ENCODE measurements at places on chromosomes 1 and 21.

DNA sequence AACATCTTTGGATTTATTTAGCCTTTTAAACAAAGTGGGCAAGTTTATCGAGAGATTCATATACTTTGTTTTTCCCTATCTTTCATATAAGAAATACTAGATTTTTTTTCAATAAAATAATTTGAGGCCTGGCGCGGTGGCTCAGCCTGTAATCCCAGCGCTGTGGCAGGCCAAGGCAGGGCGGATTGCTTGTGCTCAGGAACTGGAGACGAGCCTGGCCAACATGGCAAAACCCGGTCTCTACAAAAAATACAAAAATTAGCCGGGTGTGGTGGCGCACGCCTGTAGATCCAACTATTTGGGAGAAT is 1.6 kb upstream of the CDC14A start:
- no peak for DNase-seq

DNA sequence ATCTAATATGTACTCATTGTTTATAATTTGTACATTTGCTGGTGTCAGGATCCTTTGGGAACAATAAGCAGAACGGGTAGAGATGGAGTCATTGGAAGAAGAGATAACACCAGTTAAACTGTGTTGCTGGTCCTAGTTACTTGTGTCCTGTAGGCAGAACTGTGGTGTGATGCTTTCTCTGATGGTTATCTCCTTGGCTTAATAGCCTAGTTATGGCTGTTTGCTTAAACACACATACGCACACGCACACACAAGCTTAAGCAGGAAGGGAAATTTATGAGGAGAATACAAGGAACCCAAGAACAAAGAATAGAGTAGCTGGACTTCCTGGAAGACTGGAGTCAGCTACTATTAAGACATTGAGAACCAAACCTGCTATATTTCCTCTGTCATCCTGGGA is 5.7 kb upstream of the PKN2 start:
- no peak for DNase-seq

GRCh38 chr1:169309178-169310166 is 58.1 kb downstream of the NME7 start:
- no peak for DNase-seq

- no peak for DNase-seq
Observed at GRCh38 chr21:44854391-44854663, 19.2 kb downstream of the PTTG1IP start.

GRCh38 chr21:44461005-44461404 is 5.7 kb downstream of the LRRC3 start:
- no peak for DNase-seq

- DNase-seq: peak; percentile 55
Observed at GRCh38 chr1:35120458-35121133, 41.4 kb downstream of the ZMYM1 start.

DNA sequence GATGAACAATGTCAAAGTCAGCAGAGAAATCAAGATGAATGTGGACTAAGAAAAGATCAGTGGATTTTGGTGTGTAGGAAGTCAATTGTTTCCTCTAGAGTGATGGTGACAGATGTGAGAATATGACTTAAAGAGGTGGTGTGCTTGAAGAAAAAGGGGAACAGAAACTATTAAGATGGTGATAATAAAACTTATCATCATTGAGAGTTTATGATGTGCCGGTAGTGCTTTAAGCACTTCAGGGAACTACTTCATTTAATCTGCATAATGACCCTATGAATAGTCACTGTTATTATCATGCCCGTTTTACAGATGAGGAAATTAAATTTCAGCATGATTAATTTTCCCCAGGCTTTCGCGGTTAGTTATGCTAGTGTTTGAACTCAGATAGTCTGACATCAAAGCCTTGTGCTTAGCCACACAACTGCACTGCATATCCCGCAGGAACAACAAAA is 246.9 kb upstream of the LRRC7 start:
- no peak for DNase-seq

DNA sequence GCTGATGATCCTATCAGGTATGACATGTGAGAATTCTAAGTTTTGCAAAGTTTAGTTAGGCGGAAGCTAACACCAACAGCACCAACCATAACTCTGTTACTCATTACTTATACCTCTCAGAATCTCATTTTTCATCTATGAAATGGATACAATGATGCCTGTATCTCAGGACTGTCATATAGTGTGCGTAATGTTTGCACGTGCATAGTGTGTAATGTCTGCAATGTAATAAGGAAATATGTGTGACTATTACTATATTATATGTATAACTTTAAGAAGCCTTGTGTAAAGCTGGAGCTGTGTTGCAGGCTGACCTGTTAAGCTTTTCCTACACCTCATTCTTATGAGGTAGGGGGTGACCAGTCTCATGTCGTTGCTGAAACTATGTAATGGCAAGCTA is 13.0 kb downstream of the ADCY10 start:
- DNase-seq: no peak

DNA sequence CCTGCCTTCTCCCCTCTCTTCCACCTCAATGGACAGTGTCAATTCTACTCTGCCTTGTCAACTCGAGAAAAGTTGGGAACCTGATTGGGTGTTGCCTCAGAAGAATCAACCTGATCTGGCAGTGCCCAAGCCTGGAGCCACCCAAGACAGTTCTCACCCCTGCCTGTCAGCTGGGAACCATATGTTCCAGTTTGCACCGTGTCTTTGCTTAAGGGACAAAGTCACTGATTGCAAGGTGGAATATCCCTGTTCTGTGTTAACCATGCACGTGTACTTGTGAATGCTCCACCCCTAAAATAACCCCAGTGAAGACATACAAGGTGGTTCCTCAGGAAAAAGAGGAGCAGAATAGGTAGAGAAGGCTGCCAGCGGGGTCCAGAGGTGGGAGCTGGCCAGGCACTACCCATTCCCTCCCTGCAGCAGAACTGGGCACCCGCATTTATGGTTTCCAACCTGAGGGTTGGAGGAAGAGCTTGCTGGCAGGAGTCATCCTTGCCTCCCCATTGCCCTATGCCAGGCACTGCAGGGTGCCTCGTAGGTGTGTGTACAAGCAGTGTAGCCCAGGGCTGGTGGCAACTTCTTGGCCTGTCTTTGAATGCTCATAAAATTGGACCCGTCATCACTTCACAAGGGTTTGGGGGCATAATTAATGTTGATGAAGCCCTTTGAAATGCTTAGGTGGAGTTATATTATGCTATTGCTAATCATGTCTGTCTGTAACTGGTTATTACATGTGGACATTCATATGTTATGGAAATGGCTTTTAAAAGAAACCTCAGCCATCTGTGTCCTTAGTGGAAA is 11.3 kb downstream of the NIPAL3 start:
- DNase-seq: no peak

- no peak for DNase-seq
Observed at GRCh38 chr1:162373541-162374260, 3.0 kb downstream of the SPATA46 start.

DNA sequence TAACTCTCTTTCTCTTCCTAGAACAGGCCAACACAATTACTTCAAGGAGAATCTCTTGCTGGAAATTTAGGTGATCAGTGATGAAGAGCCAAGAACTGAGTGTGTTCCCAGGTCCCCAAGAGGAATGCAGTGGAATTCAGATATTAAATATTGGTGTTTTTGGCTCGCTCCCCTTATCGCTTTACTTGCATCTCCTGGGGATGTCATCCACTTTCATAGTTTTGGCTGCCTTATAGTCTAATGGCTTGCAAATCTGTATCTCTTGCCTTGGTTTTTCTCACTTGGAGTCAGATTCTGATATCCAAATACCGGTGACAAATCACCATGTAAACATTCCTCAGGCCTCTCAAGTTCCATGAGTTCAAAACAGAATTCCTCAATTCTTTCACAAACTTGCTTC is 151.0 kb upstream of the C1orf87 start:
- DNase-seq: no peak

GRCh38 chr1:31703431-31704270 is at the start of gene COL16A1:
TSS of gene COL16A1 (minus strand) at chr1:31704017. CDS start at chr1:31702193, 1,824 bp downstream.
- DNase-seq: no peak

GRCh38 chr1:22465671-22466070 is 14.0 kb downstream of the ZBTB40 start:
- no peak for DNase-seq

GRCh38 chr1:246959944-246960693 is 28.4 kb upstream of the AHCTF1 start:
- DNase-seq: no peak

- DNase-seq: peak; percentile 84
Observed at GRCh38 chr1:201447903-201448871, 20.8 kb downstream of the PHLDA3 start.

DNA sequence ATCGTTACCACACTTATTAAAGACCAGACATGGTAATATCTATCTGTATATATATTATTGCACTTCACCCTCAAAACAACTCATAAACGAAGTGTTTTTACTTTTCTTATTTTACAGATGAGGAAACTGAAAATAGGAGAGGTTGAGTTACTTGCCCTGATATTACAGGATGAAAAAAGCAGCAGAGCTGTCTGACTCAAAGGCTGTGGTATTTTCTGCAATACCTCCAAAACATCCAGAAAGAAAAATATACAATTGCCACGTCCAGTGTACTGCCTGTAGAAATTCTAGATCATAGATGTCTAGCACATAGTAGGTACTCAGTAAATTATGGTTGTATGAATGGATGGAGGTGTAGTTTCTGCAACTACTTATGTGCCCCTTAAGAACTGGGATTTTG is 5.2 kb upstream of the TARBP1 start:
- DNase-seq: no peak

- DNase-seq: no peak
Observed at GRCh38 chr1:53180951-53181350, 15.7 kb upstream of the CPT2 start.

- DNase-seq: no peak
Observed at GRCh38 chr1:229381234-229381633, 38.4 kb upstream of the CCSAP start.

GRCh38 chr1:204929487-204930154 is 59.0 kb downstream of the NFASC start:
- DNase-seq: no peak

GRCh38 chr1:209815490-209815889 is 9.5 kb upstream of the IRF6 start:
- DNase-seq: no peak

DNA sequence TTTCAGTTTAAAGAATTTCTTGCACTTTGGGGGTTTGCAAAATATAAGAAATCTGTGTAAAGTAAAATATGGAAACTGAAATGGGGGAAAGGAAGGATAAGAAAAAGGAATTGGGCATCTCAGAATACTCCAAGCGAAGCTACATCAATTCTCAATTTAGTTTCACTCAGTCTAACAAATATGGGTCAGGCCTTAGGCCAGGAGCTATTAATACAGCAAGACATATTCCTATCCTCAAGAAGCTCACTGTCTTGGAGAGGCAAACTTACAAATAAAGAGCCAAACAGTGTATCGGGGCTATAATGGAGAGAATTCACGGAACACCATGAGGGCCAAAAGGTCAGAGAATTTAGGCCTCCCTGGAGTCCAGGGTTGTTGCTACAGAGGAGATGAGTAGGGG is 43.0 kb upstream of the CCDC190 start:
- DNase-seq: no peak

DNA sequence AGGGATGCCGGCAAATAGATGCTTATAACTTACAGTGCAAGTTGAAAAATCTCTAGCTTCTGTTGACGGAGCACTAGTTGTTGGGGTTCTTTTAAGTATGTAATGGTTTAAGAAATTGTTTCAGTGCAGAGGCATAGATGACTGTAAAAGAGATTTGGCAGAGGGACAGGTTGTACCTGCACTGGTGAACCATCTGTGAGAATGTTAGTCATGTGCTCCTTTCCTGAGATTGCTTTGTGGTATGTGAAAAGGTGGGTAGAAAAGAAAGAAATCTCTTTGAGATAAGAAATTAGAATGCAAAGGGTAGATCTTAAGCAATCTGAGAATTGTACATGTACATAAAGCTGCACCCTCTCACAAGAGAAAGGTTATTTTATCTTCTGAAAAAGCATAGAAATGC is 19.4 kb downstream of the ZBTB37 start:
- DNase-seq: no peak

DNA sequence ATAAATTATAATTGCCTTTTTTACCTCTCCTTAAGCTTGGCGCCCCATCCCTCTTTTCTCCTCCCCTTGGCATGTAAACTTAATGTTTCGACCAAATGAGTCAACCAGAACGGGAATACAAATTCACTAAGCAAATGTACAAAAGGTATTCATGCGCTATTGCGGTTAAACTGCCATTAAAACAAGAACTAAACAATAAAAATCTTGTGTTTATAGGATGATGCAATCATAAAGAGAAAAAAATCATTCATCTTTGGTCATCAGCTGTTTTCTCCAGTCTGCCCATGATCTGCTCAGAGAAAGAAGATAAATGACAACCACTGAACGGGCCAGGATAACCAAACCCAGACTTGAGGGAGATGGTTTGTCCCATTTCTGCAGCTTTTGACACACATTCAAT is 534.2 kb upstream of the PLXNA2 start:
- DNase-seq: no peak

DNA sequence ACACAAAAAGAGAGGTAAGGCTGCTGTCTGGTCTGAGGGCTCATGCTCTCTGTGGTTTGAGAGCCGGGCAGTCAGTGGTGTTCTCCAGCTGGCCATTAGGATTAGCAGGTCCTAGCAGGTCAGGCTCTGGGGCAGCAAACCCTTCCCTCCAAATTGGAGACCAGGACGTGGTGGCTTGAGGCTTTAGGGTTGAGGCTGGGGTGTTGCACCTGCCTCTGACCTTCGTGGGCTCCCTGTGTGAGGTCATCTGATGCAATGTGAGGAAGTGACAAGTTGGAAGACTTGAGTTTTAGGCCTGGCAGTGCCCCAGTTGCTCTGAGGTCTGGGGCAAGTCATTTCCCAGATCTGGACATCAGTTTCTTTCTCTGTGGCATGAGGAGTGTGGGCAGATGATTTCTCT is 24.4 kb downstream of the SZRD1 start:
- no peak for DNase-seq

- DNase-seq: no peak
Observed at GRCh38 chr1:52918201-52918600, 3.3 kb downstream of the ECHDC2 start.

GRCh38 chr1:205650241-205650640 is 18.4 kb upstream of the ELK4 start:
- DNase-seq: no peak

DNA sequence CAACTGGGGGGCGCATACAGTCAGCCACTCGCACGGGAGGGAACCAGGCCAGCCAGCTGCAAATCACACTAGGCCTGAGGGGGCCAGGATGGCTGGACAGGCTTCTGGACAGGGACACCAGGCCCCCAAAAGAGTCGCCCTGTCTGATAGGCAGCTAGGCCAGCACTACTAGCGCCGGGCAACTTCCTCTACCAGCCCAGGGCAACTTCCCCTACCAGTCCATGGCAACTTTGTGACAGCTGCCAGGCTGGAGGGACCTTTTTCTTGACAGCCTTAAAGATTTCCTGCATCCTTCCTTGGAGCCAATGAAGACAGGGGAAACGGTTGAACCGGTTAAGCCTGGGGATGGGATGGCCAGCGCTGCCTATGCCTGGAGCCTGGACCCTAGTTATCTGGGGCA is 5.1 kb downstream of the IFFO2 start:
- no peak for DNase-seq

GRCh38 chr1:94125551-94126514 is 4.9 kb upstream of the ABCA4 start:
- DNase-seq: no peak

GRCh38 chr1:67748630-67749029 is 63.6 kb downstream of the GADD45A start:
- no peak for DNase-seq

- DNase-seq: no peak
Observed at GRCh38 chr1:85342207-85342606, 65.8 kb upstream of the BCL10 start.

- DNase-seq: no peak
Observed at GRCh38 chr1:34965597-34965996, 19.6 kb downstream of the TMEM35B start.

GRCh38 chr1:245195398-245195797 is 40.6 kb downstream of the KIF26B start:
- no peak for DNase-seq
